ENCODE measurements at places on chromosomes 4 and X.

- no peak for DNase-seq
Observed at GRCh38 chr4:80221161-80221560, 23.9 kb downstream of the PRDM8 start.

GRCh38 chrX:46179748-46180147 lies 365.5 kb downstream of the ZNF674 start:
- DNase-seq = no peak

DNA sequence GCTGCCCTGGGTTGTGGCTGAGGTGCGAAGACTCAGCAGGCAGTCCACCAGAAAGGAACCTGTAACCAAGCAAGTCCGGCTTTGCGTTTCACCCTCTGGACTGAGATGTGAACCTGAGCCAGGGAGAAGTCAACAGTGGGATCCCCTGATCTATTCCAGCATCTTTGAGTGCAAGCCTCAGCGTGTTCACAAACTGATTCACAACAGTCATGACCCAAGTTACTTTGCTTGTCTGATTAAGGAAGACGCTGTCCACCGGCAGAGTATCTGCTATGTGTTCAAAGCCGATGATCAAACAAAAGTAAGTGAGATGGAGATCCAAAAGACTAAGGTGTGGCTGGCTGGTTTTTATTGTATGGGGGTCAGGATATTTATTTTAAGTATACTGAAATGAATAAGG lies 11.3 kb downstream of the TBC1D1 start:
- no peak for DNase-seq

GRCh38 chrX:13938051-13938828 lies 91.5 kb downstream of the GEMIN8 start:
- no peak for DNase-seq

DNA sequence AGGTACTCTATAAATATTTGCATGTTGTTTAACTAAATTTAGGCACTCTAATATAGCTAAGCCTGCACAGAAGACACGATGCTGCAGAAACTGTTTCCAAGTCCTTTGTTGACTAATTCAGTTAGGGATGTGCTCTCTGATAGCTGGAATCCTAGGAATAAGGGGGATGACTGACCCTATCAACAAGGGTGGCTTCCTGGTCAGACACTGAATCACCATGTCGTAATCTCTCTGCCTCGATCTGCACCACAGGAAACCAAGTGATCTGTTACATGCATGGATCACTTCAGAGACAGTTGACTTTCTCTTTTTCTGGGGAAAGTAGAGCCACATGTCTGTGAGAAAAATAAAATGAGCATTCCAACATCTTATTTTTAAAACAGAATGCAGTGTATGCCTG lies 169.1 kb downstream of the GUCY2F start:
- DNase-seq = no peak

DNA sequence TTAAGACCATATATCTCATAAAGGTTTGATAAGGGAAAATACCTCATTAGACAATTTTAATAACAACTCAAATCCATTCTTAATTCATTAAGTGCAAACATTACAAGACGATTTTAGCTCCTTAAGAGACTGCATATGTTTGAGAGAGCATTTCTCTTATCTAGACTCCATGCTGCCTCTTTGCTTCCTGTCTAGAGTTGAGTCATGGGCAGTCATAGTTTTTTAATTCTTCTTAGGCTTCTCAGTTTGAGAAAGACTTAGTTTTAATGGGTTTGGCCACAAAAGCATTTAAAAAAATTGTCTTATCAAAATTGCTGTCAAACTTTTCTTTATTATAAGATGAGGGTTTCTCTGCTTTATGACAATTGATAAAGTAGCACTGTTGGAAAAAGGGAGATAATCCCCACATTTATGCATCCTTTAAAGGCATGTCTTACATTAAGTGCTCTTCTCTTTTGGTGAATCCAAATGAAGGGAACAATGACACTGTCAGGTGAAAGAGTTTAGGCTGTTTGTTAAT lies 713.4 kb downstream of the PCDH18 start:
- no peak for DNase-seq

DNA sequence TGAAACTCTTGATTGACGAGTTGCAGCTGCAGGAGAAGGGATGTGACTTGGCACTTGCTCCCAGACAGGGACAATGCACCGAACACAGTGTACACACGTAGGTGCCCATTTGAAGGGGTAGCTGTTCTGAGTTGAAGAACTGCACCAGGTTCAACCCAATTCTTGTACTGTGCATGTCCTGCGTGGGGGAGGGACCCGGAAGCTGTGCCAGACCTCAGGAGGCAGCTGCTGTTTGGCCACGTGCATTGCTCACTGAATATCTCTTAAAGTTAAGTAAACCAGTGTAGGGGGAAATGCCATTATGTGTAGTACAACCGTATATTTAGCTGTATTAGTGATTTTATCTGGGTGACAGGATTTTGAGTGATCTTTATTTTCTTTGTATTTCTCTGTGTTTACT lies 12.0 kb upstream of the RBBP7 start:
- DNase-seq = no peak

GRCh38 chr4:138576684-138577083 lies 334.5 kb upstream of the SLC7A11 start:
- DNase-seq = no peak

DNA sequence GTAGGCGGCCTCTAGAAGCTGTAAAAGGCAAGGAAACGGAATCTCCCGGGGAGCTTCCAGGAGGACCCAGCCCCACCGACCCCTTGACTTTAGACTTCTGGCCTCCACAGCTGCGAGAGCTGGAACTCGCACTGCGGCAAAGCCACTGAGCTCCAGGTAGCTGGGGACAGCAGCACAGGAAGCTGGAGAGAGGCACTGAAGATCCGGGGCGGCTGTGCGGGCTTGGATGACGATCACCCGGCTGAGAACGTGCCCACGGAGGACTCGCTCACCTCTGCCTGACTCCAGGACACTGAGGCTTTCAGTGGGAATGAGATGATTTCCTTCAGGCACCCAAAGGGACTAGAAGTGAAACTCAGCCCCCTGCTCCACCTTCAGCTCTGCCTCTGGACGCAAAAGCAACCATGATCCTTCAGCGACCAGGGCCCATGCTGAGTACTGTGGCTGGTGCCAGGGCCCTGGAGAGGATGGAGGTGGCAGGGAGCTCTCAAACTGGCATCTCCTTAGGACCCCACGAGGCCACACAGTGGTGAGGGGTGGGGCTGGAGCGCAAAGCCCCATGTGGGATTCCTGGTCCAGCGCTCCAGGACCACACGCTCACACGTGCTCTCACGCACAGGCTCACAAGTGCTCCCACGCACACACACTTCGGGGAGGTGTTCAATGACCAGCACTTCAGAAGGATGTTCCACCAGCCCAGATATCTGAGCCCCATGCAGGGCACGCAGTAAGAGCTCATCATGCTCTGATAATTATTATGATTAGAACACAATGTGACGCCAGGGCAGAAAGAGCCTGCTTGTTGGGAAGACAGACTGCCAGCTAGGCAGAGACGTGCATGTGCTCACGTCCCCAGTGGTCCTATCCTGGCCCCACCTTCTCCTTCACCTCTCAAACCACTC lies 47.2 kb downstream of the ADRA2C start:
- DNase-seq = no peak

DNA sequence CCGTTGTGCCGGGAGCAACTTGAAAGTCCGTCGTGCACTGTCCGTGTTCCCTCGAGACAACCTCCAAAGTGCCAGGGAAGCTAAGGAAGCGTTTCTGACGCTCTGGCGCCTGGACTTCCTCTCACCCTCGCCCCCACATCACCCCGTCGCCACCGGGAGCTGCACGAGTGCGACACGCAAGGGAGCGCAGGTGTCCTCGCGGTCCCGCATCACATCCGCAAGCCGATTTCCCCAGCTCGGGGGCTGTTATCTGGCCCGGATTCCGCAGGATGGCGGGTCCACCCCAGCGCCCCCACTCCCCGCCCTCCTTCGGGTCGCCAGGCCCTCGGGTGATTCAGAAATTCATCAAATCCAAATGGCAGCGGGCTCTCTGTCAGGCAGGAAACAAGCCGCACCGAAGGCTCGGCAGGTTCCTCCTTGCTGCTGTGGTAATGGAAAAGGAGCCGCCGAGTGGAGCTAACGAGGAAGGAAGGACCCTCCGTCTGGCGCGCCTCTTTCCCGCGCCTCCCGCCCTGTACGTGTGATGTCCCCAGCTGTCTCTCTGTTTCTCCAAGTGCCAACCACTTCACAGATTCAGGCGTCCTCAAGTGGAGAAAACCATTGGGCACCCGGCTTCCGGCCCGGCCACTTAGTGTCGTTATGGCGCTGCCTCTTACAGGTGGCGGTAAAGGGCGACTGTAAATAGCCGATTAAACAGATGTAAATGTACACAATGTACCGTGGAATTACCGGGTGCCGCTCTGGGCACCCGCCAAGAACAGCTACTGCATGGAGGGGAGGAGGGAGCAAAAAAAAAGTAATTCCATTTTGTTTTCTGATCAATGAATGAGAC lies 921 bp upstream of the SETD7 start:
- DNase-seq = no peak

DNA sequence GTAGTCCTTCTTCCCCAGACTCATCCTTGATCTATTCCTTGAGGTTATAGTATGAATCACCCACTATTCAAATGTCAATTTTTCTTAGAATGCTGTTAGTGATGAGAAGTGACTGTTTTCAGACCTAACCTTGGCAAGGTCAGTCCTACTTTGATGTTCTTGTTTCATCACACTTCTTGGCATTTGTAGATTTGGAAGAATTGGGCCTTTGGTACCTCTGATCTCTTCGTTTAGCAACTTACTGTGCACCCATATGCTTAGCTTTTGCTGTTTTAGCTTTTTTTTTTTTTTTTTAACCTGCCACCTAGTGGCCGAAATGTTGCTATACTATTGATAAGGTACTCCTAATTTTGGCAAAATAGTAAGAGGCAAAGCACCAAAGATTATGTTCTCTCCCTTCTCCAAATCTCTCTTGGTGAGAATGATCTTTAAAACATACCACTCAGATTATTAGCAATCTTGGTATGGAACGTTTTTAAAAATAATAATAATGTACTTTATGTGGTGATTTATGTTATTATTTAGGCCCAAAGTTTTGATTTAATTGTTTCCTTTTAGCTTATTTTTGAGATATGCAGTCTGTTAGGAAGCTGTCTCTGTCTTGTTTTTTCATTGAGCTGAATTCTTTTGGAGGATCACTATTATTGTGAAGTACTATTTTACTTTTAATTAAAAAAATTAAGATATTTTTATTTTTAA lies 16.6 kb downstream of the DCK start:
- no peak for DNase-seq

GRCh38 chr4:155473420-155474095 lies 96.8 kb upstream of the MAP9 start:
- DNase-seq = no peak

GRCh38 chrX:37083880-37084279 lies 75.7 kb downstream of the FAM47C start:
- no peak for DNase-seq

DNA sequence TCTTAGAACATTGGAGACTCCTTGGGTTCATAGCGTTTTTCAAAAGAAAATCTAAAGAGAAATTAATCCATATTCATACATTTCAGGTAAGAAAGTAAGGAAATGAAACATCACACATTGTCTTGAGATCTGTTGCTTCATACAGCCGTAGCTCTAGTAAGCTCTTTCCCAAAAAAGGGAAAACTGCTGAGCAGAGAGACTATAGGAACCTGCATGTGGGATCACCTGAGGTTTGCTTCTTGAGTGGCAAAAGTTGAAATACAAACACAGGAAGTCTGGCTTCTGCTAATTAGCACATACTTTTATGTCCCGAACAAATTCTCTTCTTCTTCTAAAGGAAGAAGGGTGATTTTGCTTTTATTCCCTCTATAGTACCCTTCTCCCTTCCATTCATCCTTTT lies 57.7 kb downstream of the MRPL1 start:
- no peak for DNase-seq

- DNase-seq = no peak
Observed at GRCh38 chr4:60482921-60483351, 717.2 kb upstream of the ADGRL3 start.

DNA sequence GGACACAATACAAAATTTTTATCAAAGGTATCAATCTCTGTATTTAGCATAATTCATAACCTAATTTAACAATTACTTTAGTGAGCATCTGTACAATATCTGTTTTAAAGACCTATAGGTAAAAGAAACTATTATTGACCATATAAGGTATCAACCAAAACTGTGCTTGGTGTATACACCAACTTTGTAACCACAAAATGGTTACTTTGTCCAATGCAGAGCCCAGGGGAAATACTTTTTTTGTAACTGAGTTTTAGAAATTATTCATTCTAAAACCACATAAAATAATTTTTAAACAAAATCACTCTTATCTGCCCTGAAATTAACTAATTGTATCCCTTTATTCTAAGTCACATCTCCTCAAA lies 5.0 kb downstream of the CXXC4 start:
- DNase-seq = no peak

DNA sequence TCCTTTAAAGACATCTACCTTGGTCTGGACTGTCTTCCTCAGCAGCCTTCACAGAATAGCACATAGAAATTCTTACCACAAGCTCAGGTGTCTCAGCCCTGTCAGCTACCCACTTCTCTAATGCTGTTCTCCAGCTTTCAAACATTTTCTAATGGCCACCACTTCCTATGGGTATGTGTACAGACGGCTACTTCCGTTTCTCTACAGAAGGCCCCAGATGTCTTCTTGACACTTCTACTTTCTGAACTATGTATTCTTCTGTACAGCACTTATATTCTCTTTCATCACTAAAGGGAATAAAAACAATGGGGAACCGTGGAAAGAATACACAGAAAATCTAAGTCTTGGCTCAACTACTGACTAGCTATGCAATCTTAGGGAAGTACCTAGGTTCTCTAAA lies 13.3 kb downstream of the OPHN1 start:
- no peak for DNase-seq

GRCh38 chr4:155966171-155966570 lies 12.5 kb upstream of the CTSO start:
- DNase-seq = no peak

DNA sequence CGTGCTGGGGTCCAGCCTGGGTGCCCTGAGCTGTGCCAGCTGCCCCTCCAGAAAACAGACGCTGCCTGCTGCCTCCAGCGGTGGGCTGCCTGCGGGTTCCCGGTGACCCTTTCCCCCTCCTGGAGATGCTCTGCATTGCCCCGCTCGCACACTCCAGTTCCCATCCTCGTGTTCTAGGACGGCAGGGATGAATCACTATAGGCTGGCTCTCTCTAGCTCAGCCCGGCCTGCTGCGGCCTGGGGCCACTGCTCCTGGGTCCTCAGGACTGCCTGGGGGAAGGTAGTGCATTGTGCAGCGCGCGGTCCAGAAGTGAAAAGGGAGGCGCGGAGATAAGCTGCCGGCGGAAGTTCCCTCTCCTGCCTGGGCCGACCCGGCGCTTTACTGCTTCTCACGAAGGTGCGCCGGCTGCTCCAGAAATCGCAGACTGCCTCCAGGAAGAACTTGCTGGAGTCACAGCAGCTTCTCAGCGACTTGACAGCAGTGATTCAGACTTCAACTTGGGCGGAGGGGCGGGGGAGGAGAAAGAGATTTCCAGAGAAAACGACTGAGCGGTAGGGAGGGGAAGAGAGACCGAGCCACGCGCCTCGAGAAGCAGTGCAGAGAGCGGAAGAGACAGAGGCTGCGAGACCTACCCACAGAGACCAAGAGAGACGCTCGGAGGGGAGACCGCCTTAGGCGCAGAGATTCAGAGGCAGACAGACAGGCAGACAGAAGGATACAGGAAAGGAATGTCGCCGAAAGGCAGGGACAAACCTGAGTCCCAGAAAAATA lies 6.7 kb upstream of the MSX1 start:
- DNase-seq = no peak

Data from GOT3 (cell line).